ENCODE measurements at places on chromosomes 3 and 15. TPM values are rescaled to one million over a fixed set of nuclear protein-coding genes. Genes with fewer than 3 reads are reported as not detected.

The KLHL6 gene
- total RNA-seq: under 0.01 TPM

The FBXL22 gene
- total RNA-seq: 0.22 TPM

The PLXND1 gene
- total RNA-seq: 56.2 TPM

The ECE2 gene
- total RNA-seq: not detected

The ACAD9 gene
- 56.0 TPM for total RNA-seq

The SPTSSB gene
- 20.3 TPM for total RNA-seq

The EOMES gene
- total RNA-seq: not detected

The GAP43 gene
- 0.50 TPM for total RNA-seq

The CCDC32 gene
- 19.1 TPM for total RNA-seq

The TNNC1 gene
- total RNA-seq: 0.33 TPM

The MASP1 gene
- total RNA-seq: 56.8 TPM

The INKA1 gene
- 5.4 TPM for total RNA-seq

The FGF7 gene
- 264 TPM for total RNA-seq

The GALNT15 gene
- total RNA-seq: 3.4 TPM

The DIS3L gene
- 26.0 TPM for total RNA-seq

The SOX14 gene
- total RNA-seq: not detected

The SPTBN5 gene
- 0.11 TPM for total RNA-seq

The PRRT3 gene
- total RNA-seq: 1.3 TPM

The COPS2 gene
- total RNA-seq: 83.7 TPM

The PIGZ gene
- 3.9 TPM for total RNA-seq

The C3orf49 gene
- not detected for total RNA-seq

The ACP3 gene
- total RNA-seq: 27.1 TPM

The CCRL2 gene
- total RNA-seq: 0.62 TPM

The TUSC7 gene
- total RNA-seq: not detected

The CHRM5 gene
- total RNA-seq: 0.75 TPM

The NOX5 gene
- 0.25 TPM for total RNA-seq

The DUOX1 gene
- total RNA-seq: not detected

The UBA7 gene
- total RNA-seq: 32.4 TPM

The STAB1 gene
- 0.62 TPM for total RNA-seq

The NAALADL2 gene
- total RNA-seq: 13.7 TPM

The SACM1L gene
- total RNA-seq: 50.2 TPM

The SNRPA1 gene
- 36.4 TPM for total RNA-seq

The NIPA2 gene
- total RNA-seq: 67.6 TPM

The RARB gene
- total RNA-seq: 44.8 TPM

The CCR9 gene
- not detected for total RNA-seq

The AMIGO3 gene
- not detected for total RNA-seq

The PLA2G4B gene
- total RNA-seq: 1.2 TPM

The AHSG gene
- total RNA-seq: not detected

The AMT gene
- total RNA-seq: 0.66 TPM

The CELF6 gene
- 0.37 TPM for total RNA-seq

The PPP1R14D gene
- total RNA-seq: not detected

The LRRC2 gene
- total RNA-seq: 7.4 TPM

The XYLB gene
- total RNA-seq: 5.4 TPM

The CFAP100 gene
- not detected for total RNA-seq

The PAK6 gene
- under 0.01 TPM for total RNA-seq

The P2RY13 gene
- not detected for total RNA-seq

The CATSPER2 gene
- 2.1 TPM for total RNA-seq

The FBXW12 gene
- not detected for total RNA-seq

The CPEB1 gene
- 35.2 TPM for total RNA-seq

The TMC3 gene
- not detected for total RNA-seq

The DPH3 gene
- total RNA-seq: 19.0 TPM

The SEMA3G gene
- total RNA-seq: under 0.01 TPM

The PLAAT1 gene
- 0.66 TPM for total RNA-seq

The NR1I2 gene
- total RNA-seq: not detected
